Activated T-helper 1 cell treated with Interleukin-2 at 50 U/mL for 16 hours (primary cell): ENCODE measurements at places on chromosomes 1 and 21.

- DNase-seq, result no peak
Observed at GRCh38 chr1:43552813-43553212, 22.1 kb downstream of the PTPRF start.

- DNase-seq, result no peak
Observed at GRCh38 chr21:15895142-15896106, 165.6 kb downstream of the USP25 start.

- DNase-seq, result no peak
Observed at GRCh38 chr1:89998306-89998705, 3.4 kb downstream of the ZNF326 start.

DNA sequence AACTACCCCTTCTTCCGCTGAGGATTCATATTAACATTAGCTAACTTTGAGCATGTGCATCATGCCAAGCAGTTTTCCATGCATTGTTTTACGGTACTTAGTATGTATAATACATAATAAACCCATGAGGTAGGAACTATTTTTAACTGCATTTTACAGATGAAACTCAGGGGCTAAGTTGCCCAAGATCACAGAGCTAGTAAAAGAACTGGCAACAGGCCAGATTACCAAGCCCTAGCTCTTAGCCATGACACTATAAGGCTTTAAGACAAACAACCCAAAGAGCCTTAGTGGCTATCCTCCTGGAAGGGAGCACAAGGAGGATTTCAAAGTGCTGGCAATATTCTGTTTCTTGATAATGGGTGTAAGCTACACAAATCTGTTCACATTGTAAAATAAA is 6.1 kb downstream of the AK2 start:
- DNase-seq, result no peak

DNA sequence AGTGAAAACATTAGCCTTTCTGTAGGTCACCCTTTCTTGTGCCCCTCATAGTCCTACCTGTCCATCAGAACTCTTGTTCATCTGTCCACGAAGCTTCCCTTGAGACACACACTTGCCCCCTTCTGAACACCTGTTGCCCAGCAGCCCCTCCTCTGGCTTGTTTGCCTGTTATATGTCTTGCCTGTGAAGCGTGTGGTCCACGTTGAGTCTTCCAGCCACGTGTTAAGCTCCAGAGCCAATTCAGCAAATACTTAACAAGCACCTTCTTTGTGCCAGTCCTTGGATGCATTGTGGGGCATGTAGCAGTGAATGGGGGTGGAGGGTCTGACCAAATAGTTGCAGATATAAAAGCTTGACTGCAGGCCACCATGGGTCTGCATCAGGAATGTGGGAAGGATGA is 66.6 kb downstream of the MAN1C1 start:
- DNase-seq, result no peak
